Omental fat pad (tissue), 4 donors: ENCODE measurements at places on chromosomes 5 and 9.

DNA sequence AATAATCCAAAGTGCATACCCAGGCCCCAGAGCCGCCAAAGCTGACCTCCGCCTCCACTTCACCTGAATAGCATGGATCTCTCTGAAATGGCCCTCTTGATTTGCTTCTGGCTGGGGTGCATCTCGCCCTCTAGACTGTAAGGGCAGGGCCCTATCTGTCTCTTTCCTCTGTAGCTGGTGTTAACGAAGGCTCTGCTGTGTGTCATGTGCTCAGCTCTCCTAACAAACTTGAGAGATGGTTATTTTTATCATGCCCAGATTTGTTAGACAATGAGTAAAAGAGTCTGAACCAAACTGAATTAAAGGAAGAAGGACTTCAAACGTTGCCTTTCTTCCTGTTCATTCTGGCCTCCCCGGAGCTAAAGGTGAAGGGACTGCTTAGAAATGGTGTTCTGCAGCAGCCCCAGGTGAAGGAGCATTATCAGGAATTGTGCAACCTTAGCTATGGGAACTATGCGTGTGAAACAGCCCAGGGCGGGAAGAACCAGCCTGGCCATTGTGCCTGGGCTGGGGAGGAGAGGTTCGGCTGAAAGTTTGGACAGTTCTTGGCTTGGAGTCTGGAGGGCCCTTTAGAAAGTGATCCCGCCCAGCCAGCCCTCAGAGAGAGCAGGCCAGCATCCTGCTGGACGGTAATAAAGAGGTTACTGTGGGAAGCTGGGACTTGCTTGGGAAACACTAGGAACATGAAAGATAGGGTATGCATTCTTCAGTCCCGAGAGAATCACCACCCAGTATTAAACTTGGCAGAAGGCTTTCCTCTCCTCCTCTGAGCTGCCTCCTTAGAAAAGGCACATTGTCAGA is 73.5 kb downstream of the WWC1 start:
- no peak for DNase-seq

- DNase-seq = no peak
Measured at GRCh38 chr9:114522286-114522685, 17.0 kb upstream of the WHRN start.

- no peak for DNase-seq
Measured at GRCh38 chr5:8517456-8517855, 648.5 kb downstream of the MTRR start.

DNA sequence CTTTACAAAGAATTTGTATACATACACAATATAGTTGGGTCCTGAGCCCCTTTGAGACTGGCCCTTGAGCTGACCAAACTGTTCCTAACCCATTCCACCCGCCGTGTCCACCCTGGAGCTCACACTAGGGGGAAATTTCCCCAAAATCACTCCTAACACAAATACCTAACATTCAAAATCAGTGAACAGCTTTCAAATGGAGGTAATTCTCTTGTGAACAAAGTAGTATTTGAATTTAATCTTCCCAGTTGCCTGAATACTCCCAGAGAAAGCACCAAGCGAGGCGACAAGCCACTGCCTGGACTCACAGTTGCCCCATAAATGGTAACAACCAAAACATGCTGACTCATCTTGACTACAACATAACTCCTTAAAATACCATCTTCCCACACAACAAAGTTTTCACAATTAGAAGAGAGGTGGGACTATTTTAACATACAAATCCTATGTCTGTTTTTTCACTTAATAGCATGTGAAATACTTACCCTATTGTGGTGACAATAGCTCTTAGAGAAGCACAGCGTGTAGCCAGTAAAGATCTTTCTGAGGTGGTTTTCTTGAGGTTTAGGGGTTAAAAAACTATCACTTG is 31.7 kb upstream of the SCAMP1 start:
- DNase-seq = no peak

DNA sequence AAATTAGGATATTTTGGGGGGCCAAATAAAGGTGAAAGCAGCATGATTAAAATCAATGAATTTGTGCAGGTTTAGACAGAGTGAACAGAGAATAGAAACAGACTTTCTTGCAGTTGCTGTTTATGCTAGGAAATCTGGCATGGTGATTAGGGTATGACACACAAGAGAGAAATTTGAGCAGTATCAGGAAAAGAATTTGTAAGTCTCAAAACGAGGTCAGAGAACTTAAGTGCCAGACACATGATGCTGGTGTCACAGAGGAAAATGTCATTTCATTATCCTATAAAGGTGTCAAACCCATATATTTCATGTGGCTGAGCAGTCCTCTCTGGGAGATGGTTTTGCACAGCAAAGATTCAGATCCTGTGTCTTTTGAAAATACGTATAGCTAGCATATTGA is 15.7 kb downstream of the LVRN start:
- no peak for DNase-seq

- DNase-seq = no peak
Measured at GRCh38 chr5:133155326-133155969, 103.6 kb downstream of the HSPA4 start.
